ENCODE measurements at places on chromosomes 11 and 22.

GRCh38 chr11:18798799-18799469, 7.3 kb upstream of the PTPN5 start:
- DNase-seq = no peak

DNA sequence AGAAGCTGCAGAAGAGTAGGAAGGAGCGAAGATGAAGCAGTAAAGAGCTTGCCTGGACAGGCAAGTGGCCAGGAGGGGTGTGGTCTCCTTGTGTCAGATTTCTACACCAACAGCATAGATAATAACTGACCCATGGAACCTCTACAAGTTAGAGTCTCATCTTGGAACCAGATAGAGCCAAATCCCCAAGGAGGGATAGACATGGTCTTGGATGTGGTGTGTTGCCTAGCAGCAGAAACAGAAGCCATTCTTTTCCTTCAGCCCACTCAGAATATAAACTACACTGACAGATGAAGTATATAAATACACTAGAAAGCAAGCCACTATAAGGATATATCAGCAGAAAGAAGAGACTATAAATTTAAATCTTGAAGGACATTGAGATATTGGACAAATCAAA, 4.3 kb upstream of the CARD16 start:
- no peak for DNase-seq

GRCh38 chr22:48342016-48342415, 1485.7 kb downstream of the BRD1 start:
- no peak for DNase-seq

- no peak for DNase-seq
These were observed 63.7 kb downstream of the PRDM11 start for GRCh38 chr11:45209891-45210699.

DNA sequence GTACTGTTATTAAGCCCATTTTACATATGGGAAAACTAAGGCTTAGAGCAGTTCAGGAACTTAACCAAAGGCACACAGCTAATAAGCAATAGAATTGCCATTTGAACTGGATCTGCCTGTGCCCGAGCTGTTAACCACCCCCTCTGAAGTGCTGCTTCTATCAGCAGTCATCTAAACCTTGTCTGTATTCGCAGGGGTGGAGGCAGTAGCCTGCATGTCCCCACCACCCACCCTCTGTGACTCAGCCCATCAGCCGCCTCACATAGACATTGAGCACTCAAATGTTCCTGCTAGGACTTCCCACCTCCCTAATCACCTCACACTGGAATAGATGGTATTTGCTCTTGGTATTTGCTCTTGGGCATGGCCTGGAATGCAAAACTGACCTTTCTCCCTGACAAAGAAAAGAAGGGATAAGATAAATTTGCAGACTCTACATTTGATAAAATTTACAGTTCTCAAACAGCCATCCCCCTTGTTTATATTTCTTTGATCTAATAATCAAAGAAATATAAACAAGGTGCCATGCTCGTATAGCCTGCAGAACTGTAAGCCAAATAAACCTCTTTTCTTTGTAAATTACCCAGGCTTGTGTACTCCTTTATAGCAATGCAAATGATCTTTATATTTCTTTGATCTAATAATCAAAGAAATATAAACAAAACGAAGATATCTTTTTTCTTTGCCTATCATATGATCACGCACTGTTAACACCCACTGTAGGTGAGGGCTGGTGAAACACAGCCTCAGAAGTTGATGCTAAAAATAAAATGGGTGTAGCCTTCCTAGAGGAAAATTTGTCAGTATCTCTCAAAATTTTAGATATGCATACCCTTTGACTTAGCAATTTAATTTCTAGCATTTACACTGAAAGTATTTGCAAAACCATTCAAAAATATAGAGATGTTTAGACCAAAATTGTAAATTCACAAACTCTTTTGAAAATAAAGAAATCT, 15.9 kb downstream of the DKK3 start:
- no peak for DNase-seq

DNA sequence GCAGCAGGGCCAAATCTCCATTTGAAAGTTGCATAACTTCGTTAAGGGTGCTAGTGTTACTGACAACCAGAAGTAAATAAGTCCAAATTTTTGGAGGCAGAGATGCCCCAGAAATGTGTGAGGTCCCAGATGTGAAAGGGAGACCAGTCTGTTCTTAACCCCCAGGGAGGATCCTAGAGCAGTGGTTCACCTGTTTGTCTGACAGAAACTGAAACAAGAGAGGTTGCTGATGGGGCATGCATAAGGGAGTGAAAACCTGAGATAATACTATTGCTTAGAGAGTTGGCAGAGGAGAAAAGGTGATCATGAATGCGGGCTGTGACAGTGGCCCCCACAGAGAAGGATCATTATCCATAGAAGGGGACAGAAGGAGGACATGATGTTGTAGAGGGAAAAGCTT, 3.8 kb downstream of the CBLIF start:
- no peak for DNase-seq

DNA sequence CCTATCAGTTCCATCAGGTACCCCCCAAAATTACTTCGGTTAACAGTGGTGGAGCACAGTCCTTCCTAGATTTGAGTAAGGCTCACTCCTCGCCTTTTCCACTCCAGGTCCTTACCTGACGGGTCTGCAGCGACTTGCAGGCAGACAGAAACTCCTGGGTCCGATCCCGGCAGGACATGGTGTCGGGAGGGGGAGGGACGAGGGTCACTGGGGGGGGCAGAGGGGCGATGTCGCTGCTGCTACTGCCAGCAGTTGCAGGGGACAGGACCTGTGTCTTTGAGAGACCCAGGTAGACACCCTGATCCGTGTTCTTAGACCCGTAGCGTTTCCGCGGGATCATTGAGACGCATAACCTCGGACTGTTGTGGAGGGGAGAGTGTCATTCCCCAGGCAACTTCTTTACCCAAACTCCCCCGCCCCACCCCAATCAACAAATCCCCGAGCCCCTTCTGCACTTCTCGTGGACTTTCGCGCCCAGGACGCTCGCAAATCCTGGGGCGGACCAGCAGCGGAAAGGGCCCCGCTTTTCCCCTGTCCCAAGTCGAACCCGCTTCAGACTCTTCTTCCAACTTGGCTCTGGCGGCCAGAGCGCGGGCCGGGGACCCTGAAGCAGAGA, 839 bp downstream of the STX5 start:
- DNase-seq = no peak

- no peak for DNase-seq
These were observed 5.1 kb downstream of the ABCC8 start for GRCh38 chr11:17471501-17471900.

- DNase-seq = no peak
These were observed 11.1 kb upstream of the OR56B4 start for GRCh38 chr11:6096417-6096816.

DNA sequence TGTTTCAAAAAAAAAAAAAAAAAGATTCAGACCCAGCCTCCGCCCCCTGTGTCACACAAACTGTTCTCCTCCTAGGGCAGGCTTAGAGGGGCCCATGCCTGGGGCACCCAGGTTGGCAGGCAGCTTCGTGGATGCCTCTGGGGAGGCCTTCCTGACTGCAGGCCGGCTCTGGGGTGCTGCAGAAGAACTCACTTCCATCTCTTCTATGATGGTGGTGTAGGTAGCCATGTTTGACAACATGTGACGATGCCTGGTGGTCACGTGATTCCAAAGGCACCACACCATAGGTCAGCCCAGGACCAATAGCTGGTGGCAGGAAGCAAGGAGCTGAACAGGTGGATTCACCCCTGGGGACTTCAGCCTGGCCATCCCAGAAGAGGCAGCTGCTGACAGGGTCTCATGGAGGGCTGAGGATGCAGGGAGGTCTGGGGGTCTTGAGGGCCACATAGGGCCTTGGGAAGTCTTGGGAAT, 24.1 kb upstream of the CELSR1 start:
- DNase-seq = no peak

- DNase-seq = no peak
These were observed 105.6 kb downstream of the ST3GAL4 start for GRCh38 chr11:126461096-126461440.

GRCh38 chr11:15635521-15635920, 520.8 kb downstream of the INSC start:
- DNase-seq = no peak

DNA sequence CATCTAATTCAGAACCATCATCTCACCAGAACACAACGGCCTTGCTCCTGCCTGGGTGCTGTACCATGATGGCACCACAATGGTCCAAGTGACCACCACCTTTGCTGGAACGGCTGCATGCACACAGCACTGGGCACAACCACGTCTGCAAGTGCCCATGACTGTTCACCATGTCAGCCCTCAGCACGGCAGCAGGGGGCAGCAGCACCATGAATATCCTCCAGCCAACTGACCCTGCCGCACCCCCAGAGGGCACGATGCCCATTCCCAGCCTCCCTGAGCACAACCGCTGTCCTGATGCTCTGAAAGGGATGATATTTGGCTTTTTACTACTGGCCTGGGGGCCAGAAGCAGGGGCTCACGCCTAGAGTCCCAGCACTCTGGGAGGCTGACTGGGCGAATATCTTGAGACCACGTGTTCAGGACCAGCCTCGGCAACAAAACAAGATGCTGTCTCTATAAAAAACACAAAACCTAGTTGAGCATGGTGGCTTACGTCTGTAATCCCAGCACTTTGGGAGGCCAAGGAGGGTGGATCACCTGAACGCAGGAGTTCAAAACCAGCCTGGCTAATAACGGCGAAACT, 25.7 kb downstream of the DRD4 start:
- DNase-seq = peak; percentile 58

- DNase-seq = no peak
These were observed 87.1 kb upstream of the LINC01488 start for GRCh38 chr11:69394234-69394868.

DNA sequence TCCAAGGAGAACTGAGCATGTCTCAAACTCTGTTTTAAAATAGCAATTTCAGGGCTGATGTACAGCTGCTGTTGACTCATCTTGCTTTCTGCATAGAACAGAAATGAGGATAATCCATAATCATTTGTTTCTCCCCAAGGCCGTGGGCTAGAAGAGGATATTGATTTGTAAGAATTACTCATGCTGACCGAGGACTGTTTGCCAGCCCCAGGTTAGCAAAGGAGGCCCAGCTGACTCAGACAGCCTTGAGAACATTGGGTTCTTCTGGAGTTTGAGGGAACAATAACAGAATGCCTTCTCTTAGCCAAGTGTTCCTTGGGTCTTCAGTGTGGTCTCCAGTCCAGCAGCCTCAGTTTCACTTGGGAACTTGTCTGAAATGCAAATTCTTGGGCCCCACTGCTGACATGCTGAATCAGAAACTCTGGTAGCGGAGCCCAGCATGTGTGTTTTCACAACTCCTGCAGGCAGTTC, 92.0 kb downstream of the ZC3H12C start:
- DNase-seq = no peak

DNA sequence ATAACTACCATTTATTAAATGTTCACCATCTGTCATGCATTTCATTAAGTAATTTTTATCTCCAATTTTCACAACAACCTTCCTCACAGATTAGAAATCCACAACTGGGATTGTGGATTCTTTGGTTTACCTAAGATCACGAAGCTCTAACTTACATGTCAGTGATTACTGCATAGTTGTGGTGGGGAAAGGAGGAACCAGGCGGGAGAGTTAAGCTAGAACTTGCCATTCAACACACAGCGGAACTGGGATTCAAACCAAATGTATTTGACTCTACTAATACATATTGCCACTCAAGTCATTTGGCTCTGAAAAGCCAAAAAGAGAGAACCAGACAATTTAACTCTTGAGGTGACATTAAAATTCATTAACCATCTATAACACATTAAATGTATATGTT, 10.4 kb upstream of the LAYN start:
- no peak for DNase-seq

DNA sequence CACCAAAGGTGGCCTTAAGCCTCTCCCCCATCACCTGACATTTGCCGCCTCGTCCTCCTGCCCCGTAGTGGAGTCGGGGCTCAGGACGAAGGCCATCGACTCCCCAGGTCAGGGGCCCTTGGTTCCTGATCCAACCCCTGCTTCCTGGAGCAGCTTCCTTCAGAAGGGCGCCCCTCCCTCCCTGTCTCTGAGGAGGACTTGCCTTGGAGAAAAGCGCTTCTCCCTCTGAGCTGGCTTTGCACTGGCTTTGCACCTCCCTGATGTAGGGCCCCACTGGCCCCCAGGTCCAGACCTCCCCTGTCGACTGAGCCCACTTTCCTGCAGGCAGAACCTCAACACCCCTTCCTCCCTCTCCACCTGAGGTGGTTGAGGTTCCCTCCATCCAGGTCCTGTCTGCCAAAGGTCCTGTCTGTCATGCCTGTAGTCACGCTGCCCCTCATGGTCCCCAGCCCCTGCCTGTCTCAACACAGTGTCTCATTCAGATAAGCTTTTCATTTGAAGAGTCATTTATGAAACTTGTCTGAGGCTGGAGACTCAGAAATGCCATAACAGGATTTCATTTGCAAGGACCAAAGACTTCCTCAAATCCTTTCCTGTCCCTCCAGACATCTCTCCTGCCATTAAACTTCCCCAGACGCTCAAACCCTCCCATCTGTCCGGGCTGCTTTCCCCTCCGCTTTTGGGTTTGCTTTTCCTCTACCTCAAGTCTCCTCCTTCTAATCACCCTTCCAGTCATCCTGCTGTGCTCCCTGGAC, 78.4 kb downstream of the MYO7A start:
- no peak for DNase-seq

DNA sequence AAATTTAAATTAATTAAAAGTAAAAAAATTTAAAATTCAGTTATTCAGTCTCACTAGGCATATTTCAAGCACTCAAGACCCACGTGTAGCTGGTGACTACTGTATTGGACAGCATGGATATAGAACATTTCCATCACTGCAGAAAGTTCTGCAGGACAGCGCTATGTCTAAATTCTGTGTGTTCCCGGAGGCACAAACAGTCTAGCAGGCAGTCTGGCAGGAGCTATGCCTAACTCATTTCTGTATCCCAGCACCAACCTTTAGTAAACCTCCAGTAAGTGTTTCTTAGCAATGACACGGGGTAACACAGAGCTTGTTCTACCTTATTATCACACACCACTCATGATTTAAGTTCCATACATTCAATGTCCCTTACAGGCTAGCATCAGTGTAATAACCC, 48.5 kb downstream of the FAM168A start:
- DNase-seq = no peak

GRCh38 chr11:122023614-122024250, 92.3 kb downstream of the BLID start:
- no peak for DNase-seq

DNA sequence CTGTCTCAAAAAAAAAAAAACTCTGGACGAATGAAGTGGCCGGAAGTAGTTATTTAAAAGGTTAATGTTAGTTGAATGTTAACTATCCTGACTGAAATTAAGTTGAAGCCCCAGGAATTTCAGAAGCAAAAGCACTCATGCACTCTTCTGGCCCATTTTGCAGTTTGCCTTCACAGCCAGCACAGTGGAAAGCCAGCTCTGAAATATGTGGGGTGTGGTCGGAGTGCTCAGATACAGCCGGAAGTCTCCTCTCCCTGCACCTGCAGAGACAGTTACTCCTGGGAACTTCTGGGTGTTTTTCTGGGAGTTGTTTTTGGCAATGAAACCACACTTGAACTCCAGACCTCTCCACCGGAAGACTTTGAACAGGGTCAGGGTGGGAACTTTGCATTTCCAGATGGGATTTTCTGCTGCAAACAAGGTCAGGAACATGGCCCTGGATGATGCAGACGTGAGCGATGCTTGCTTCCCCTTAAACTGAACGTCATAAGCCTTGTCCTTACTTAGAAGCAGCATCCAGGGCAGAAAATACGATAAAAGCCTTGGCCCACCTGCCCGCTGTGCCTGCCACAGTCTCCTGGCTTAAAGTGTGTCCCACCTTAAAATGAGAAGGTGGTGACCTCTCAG, 21.5 kb upstream of the CABP2 start:
- no peak for DNase-seq
